ENCODE measurements at places on chromosomes 11 and 22.

GRCh38 chr11:75592715-75593114 lies 30.7 kb downstream of the SERPINH1 start:
- no peak for DNase-seq

DNA sequence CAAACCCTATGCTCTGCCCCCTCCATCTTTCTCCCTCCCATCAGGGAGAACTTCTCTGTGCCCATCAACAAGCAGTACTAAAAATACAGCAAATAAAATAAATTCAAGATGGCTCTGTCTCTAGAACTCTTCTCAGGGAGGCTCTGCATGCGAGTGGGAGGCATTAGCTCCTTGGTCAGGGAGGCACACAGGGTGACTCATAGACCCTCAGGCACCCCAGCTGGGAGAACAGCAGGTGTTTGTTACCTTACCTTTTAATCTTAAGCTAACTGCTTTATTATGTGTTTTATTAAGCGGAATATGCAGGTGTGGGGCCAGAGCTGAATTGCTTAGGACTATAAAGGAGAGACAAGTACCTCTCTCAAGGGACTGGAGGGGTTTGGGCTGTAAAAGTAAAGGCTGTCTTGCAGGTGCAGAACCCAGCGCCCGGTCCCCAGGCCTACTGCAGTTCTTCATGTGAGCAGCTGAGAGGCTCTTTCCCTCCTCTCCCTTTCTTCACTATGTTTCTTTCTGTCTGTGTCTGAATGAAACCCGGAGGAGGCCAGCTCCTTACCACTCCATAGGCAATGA lies 20.8 kb downstream of the CSNK2A3 start:
- no peak for DNase-seq

- no peak for DNase-seq
Measured at GRCh38 chr11:100738701-100739270, 51.7 kb downstream of the ARHGAP42 start.

- DNase-seq, result no peak
Measured at GRCh38 chr11:37406651-37407050, 808.6 kb upstream of the RAG2 start.

DNA sequence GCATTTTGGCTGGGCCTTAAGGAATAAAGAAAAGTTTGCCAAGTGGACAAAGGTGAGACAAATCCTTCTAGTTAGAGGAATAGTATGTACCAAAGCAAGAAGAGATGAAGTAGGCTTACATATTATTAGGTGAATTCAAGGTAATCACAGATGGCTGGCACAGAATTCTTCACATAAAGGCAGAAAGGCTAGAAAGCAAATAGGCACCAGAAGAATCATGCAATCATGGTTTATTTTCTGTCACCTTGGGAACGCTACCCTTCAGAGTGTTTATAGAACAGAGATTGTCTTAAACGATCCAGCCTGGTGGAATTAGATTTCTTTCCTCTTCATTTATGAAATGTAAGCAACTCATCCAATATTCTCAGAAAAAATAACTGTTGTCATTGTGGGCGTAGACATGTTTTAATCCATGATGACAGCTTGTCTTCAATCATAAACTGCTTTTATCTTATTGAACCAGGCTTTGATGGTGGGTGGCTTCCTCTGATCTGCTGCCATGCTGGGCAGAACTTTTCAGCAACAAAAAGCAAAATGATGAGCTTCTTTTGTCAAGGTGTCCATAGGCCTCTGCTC lies 49.0 kb upstream of the CSNK2A3 start:
- DNase-seq, result no peak

- DNase-seq, result no peak
Measured at GRCh38 chr11:405323-405953, 9.4 kb downstream of the SIGIRR start.

DNA sequence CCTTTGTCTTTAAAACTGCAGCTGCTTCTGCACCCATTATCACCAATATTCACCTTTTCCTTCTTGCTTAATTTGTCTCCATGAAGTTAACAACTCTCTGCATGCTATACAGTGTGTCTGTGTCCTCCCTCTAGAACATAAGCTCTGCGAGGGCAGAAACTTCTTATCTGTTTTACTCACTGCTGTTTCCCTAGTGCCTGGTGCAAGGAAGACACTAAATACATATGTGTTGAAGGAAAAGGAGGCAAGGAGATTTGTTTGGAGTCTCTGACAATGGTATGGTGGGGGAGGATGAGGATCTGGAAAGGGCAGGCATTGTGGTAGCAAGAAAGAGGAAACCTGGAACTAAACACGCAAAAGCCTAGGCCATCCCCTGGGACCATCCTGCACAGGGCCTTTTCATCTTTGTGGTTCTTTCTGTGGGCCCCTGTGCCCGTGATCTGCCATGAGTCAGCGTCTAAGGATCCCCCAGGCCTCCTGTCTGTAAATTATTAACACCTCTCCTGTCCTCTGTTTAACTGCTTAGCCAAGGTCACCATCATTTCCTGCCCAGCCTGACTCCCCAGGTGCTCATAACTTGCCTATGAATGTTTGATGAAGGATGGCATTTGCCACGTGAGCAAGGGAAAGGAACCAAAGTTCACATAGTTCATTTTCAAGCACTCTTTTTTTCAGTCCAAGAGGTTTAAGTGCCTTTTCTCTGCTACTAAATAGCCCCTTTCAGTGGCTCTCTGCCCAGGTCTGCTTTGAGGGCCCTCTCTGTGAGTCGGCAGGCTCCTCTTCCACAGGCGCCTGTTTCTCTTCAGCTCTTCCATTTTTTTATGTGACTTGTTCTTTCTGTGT lies 131.1 kb downstream of the RASSF10 start:
- no peak for DNase-seq

DNA sequence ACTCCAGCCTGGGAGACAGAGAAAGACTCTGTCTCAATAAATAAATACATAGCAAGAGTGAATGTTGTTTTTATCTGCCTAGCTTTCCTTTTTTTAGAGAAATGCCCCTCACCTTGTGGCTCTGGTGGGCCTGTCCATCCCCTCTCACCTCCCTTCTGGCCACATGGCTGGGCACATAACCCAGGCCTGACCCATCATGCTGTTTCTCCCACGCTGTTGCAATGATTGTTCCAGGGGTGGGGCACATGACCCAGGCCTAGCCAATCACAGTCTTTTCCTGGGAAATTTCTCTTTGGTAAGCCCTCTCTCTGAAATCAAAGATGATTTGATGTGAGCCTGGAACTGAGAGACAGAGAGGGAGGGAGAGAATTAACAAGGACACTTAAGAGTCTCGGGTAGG lies 5.5 kb upstream of the CYTH4 start:
- DNase-seq, result no peak

GRCh38 chr11:20966489-20966888 lies 297.1 kb downstream of the NELL1 start:
- no peak for DNase-seq

- DNase-seq, result no peak
Measured at GRCh38 chr11:75462117-75462653, 29.2 kb upstream of the KLHL35 start.

DNA sequence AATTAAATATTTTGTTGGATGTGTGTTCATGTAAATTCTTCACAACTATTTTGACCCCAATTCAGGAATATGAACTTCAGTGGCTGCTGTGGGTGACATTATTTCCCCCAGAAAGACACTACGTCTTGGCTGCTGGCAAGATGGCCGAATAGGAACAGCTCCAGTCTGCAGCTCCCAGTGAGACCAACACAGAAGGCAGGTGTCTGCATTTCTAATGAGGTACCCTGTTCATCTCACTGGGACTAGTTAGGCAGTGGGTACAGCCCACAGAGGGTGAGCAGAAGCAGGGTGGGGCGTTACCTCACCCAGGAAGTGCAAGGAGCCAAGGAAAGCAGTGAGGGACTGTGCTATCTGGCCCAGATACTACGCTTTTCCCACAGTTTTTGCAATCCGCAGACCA lies 65.3 kb downstream of the ZBTB44 start:
- DNase-seq, result no peak

DNA sequence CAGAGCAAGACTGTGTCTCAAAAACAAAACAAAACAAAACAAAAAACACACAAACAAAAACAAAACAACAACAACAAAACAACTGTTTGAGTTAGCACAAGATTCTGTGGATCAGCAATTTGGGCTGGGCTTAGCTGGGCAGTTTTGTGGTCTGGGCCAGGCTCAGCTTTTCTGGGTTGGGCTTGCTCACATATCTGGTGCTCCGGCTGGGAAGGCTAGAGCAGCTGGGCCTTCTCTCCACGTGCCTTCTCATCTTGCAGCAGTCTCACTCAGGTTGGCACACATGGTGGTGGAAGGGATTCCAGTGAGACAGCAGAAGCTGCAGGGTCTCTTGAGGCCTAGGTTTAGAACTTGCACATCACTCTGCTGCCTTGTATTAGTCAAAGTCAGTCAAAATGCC lies 35.7 kb downstream of the EIF3F start:
- no peak for DNase-seq
